ENCODE measurements at places on chromosomes 7 and 10.
A peak's percentile ranks its signal among the peaks of the same experiment; 100 is the strongest.

DNA sequence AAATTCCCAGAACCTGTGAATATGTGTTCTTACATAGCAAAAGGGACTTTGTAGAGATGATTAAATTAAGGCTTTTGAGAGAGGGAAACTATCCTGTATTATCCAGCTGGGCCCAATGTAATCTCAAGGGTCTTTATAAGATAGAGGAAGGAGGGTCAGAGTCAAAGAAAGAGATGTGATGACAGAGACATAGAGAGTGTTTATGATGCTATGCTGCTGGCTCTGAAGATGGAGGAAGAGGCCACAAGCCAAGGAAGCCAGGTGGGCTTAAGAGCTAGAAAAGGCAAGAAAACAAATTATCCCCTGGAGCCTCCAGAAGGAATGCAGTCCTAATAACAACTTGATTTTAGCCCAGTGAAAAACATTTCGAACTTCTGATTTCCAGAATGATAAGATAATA lies 15.3 kb upstream of the SKAP2 start:
- DNase-seq: no peak

- DNase-seq: no peak
These were observed 53.7 kb downstream of the CCDC6 start for GRCh38 chr10:59852670-59853069.

- peak; percentile 8 for DNase-seq
These were observed 27.3 kb downstream of the TFAM start for GRCh38 chr10:58412502-58412961.

- DNase-seq: no peak
These were observed 101.5 kb upstream of the EGR2 start for GRCh38 chr10:62917475-62918238.

- DNase-seq: no peak
These were observed 1.1 kb upstream of the TRIP6 start for GRCh38 chr7:100865938-100866728.

- DNase-seq: peak; percentile 40
These were observed 155.0 kb downstream of the PTPRN2 start for GRCh38 chr7:158432369-158433341.

DNA sequence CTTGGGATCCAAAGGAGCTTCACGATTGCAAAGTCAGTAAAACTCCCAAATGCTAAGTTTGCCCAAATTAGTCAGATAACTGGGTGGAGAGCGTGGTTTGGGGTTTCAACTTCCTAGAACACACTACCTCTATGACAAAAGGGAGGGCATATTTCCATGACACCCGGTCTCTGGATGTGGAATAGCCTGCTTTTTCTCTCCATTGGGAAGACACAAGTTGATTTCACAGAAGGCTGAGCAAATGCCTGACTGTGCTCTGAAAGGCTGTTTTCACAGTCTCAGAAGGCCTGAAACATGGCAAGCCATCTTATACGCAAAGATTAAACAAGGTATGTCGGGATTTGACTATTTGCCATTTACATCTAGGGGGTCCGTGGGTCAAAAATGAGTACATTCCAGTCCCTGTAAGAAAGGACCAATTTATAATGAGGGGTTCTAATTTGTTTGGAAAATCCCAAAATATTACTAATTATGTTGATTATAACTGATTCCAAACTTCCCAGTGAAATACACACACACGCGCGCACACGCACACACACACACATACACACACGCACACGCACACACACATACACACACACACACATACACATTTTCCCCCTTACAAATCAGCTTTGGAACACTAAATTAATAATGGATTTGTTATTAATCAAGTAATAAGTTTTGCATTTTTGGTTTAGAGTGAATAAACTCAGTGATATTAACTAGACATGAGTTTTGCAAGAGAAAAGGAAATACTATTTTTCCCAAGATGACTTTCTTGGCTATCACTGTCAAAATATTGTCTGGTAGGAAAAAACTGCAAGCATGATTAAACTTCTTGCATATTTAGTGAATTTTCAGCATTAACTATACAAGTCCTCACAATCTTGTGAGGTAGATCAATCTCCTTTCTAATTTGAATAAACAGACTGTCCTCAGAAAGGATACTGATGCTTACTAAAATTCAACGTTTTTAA lies 105.0 kb downstream of the PRTFDC1 start:
- DNase-seq: no peak

GRCh38 chr10:121831777-121832176 lies 96.1 kb downstream of the ATE1 start:
- no peak for DNase-seq

GRCh38 chr7:81002421-81002820 lies 83.6 kb upstream of the SEMA3C start:
- no peak for DNase-seq

DNA sequence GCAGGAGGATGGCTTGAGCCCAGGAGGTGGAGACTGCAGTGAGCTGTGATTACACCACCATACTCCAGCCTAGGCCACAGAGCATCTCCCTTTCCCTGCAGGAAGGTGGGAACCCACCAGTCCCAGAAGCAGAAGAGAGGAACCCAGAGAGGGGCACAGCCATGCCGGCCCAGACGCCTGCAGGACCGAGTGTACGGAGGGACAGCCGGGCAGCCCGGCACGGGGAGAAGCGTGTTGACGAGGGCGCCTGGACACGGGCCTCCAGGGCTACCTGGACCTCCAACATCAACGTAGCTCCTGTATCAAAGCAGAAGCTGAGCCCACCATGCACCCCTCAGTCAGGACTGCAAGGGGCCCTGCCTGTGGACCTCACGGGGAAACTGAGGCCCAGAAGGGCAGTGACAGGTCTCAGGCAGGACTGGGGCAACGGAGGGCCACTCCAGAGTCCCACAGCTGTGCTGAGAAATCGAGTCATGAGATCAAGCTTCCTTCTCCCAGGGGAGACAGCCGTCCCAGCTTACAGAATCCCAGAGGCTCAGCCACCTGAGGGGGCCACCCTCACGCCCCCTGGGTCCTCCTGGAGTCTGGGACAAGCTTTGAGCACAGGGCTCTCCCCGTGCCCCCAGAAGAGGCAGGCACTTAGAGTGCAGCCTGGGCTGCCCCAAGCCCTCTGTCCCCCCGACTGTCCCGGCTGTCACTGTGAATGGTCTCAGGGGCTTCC lies 43.1 kb downstream of the TNRC18 start:
- no peak for DNase-seq

DNA sequence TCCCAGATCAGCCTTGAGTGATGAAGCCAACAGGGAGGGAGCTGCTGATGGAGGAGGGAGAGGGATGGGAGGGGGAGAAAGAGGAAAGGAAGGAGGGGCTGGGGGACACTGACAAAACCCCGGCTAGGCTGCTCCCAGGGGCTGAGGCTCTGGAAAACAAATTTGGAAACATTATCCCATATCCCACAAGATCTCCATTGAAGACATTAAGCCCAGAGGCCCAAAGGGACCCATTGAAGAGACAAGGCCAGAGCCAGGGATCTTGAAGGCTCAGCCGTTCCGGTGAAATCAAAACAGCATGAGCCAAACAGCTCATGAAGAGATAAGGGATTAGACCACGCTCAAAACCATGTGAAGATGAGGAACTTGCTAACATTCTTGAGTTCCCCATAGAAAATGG lies 184.3 kb upstream of the ITGB1 start:
- DNase-seq: no peak

DNA sequence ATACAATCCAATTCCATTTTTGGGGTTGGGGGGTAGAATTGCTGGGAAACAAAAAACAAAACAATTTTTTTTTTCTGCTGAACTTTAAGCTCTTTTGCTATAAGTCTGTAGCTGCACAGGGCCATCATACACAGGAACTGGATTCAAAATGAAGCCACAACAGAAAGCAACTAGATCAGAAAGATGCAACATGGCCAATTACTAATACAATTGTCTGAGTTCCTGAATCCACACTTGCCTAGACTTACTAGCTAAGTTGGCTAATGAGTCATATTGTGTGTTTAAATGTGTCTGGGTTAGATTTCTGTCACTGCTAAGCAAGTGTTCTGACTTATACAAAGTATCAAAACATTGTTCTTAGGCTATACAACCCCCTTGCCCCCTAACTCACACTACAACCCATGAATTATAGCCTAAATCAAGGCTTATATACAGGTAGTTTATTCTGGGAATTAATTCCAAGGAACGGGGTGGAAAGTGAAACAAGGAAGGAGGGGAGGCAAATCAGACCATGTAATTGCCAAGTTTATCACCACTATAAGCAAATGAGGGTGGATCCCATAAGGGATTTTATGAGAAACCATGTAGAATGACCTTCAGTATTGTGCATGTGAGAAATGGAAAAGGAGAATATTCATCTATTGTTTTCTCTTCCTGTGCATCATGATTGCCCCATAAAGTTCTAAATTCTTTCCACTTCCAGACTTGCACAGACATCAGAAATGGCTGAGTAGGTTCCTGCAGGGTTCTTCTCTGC lies 337.9 kb upstream of the SORCS1 start:
- DNase-seq: no peak

DNA sequence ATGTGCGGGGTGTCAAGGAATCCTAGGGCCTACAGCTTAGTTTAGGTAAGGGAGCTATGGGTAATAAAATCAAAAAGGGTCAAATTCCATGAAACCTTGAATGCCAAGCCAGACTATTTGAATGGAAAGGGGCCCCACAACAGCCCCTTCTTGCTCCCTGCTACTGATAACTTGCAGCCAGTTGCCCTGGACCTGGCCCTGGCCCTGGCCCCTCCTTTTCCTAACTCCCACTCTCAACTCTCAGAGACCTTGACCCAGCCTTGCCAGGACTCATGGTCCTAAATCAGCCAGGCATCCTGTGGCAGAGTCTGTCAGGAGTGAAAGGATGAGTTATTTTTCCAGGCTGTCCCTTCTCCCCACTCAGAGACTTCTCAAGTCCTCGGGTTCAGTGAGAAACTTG lies 5.9 kb downstream of the KCNIP2 start:
- DNase-seq: no peak

DNA sequence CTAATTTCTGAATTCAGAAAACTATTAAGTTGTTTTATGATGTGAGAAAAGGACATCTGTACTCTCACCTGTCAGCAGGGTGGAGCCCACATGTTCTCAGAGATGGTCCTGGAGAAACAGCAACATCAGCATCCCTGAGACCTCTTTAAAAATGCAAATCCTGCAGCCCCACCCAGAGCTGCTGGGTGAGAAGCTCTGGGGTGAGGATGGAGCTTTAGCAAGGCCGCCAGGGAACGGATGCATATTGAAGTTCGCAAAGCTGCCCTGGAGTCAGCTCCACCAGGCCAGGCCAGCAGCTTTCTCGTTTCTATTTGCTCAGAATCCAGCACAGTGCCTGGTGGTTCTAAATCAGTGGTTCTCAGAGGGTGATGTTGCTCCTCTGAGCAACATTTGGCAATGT lies 49.1 kb downstream of the PRKCQ start:
- DNase-seq: no peak

- no peak for DNase-seq
These were observed 25.8 kb downstream of the AP5Z1 start for GRCh38 chr7:4800926-4801838.

DNA sequence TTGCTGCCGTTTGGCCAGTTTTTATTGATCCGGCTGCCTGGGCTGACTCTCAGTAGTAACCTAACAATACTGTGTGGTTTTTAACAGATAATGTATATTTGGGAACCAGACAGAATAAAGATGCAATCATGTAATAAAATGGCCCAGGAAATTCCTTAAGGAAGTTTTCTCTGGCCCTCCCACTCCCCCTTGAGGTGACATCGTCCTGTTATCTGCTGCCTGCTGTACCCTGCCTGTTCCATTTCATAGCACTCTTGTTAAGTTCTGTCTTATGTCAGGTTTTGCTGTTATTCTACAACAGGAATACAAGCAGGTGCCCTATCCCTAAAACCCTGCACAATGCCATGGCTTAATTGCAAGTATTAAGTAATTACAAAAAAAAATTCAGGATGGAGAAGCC lies 12.5 kb downstream of the ITGB8 start:
- DNase-seq: peak; percentile 36

GRCh38 chr7:138919216-138919615 lies 62.0 kb downstream of the KIAA1549 start:
- no peak for DNase-seq

Measured in ACHN (cell line).